DMS53 (cell line): ENCODE measurements at places on chromosomes 1 and 21.

GRCh38 chr1:7046314-7046713 is 261.1 kb downstream of the CAMTA1 start:
- DNase-seq, result no peak

DNA sequence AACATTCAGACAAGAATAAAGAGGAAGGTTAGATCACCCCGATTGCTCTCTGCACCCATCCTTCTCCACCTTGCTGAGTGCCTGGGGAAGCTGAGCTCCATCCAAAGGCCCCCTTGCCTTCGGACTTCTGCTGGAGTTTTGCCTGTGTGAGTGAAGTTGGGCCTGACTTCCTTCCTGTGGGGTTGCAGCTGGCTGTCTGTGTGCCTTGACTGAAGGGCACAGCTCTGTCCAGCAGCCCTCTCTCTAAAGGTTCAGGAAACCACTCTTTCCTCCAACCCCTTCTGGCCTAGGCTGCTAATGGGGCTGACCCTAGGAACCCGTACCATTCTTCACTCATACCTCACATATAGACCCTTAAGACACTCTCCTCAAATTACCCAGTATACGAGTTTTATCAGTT is 173.4 kb upstream of the HMCN1 start:
- no peak for DNase-seq

DNA sequence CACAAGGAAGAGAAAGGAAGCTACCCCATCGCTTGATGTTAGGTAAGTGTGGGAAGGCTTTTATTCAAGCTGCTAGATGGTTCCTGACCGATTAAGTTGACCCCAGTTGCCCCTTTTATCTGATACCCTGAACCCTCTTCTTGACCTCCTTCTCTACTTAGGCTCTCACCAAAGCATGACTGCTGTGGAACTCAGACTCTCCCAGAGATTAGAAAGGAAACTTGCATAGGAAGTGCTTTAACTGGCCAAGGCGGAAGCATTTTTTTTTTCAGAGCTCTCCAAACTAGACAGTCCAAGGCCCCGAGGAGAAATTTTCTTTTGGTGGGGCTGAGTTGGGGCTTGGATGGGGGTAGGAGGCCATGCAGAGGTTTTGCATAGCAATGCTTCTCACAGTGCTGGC is 101.3 kb upstream of the USP24 start:
- no peak for DNase-seq

DNA sequence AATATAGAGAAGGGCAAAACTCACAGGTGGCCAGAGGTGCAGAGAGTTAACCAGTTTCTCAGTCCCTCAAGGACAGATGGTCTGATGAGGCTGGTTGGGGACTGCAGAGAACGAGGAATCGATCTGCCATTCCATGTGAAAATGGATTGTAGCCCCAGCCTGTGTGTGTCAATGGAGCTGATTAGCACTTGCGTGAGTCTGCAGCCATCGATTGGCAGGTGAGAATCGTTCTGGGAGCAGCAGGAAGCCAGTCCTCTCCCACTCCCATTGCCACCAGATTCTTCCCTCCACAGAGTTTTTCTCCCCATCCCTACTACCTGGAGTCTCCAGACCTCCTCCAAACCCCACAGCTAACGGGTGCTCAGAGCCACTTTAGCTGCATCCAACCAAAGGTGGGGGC is 18.3 kb upstream of the PSMB2 start:
- DNase-seq, result no peak

GRCh38 chr1:155186794-155187455 is 13.3 kb downstream of the TRIM46 start:
- DNase-seq, result no peak

DNA sequence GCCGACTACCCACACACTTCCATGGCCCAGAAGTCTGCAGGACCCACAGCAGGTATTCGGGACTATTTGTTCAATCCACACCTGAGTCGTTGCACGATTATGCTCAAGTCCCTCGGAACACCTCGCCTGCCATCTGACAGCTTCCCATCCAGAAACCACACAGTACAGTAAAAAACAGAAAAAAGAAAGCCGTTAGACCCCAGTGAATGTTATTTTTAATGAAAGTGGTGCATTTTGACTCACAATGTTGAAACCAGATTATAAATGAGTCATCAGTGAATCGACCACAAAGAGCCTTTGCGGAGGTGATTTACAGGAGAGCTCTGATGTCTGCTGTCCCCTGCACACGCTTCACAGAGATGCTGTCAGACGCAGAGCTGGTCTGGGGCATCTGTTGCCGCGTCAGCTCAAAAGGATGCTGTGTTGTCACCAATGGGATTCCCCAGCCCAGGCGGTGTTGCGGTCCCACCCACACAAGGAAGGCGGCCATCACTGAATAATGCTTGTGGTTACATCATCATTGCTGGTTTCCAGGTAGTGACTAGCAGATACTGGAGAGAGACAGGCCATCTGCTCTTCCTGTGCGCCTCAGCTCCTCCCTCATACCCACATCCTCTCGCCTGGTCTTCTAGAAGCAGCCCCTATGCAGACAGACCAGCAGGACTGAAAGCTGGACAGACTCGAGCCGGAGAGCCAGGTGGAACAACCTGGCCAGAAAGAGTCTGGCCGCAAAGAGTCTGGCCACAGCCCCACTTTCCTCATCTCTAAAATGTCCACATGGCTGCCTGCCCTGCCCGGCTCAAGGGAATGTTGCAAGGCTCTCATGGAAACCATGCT is 116.8 kb downstream of the TOMM20 start:
- DNase-seq, result peak; percentile 93

GRCh38 chr1:245599371-245600174 is 444.8 kb downstream of the KIF26B start:
- DNase-seq, result no peak

GRCh38 chr1:53371121-53371666 is 43.3 kb upstream of the LRP8 start:
- DNase-seq, result no peak
